T47D (cell line): ENCODE measurements at places on chromosomes 12 and 14.

- no peak for DNase-seq
Observed at GRCh38 chr12:48824112-48824511, 5.8 kb downstream of the CACNB3 start.

- no peak for DNase-seq
Observed at GRCh38 chr12:22828066-22828465, 203.1 kb downstream of the ETNK1 start.

- no peak for DNase-seq
Observed at GRCh38 chr12:128817111-128818015, 6.4 kb downstream of the SLC15A4 start.

DNA sequence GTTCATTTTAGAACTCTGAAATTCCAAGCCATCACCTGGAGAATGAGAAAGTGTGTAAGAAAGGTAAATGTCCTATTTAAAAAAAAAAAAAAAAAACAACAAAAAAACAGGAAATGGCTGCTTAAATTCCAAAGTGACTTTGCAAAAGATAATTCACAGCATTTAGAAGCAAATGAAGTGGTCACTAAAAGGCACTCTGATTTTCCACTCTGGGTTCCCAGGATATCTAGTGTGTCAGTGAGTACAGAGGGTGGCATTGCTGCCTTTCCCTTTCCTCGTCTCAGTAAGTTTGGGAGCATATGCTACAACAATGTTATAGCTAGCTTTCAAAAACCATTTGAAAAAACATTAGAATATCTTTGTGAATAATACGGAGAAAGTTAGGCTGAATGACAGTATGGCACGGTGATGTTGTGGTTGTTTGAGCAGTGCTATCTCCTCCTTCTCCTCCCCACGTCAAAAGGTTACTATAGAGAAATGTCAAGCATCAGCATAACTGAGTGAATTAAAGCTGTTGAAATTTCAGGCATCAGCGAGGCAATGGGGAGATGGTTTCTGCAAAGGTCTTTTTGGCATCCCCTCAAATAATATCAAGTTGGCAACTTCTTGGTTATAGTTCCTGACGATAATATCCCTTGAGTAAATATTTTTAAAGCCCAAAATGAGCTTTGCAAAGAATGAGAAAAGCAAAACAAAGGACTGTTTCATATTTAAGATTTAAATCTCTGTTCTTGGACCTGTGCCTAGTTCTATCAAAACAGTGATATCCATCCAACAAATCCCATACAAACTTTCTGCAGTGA, 164.5 kb upstream of the E2F7 start:
- DNase-seq = no peak

DNA sequence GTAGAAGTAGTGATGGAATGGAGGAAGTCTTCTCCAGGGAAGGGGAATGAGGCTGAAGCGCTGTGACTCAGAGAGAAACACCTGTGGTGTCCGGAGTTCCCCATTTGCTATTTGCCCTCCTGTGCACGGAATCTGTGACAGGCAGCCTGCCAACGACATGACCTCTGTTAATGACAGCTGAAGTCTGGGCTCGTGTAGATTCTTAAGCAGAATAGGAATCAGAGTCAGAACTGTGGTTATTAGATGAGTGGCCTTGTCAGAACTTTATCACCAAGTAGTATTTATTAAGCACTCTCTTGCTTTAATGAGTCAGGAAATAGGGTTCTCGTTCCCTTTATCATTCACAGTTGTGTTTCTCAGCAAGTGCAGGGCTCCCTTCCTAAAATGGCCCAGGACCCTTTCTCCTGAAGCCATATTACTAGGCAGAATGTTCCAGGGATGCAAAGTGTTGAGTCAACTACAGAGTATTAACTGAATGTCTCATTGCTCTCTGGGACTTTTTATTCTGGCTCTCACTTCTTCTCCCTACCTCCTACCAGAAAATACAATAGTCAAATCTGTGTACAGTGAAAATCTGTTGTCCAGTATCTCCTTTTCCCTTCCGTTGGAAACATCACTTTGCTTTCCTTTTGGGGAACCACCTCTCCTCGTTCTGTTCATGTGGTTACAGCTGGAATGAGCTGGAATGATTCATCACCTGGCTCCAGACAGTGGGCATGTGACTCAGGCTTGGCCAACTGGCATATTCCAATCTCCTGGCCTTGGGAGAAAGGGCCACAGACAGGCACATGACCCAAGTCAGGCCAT, 77.8 kb upstream of the MAX start:
- DNase-seq = no peak

GRCh38 chr14:57712102-57712501, 153.8 kb downstream of the SLC35F4 start:
- no peak for DNase-seq

- DNase-seq = peak; percentile 14
Observed at GRCh38 chr12:66813137-66813892, 134.4 kb upstream of the GRIP1 start.

- no peak for DNase-seq
Observed at GRCh38 chr12:111443586-111443985, 37.9 kb downstream of the SH2B3 start.

DNA sequence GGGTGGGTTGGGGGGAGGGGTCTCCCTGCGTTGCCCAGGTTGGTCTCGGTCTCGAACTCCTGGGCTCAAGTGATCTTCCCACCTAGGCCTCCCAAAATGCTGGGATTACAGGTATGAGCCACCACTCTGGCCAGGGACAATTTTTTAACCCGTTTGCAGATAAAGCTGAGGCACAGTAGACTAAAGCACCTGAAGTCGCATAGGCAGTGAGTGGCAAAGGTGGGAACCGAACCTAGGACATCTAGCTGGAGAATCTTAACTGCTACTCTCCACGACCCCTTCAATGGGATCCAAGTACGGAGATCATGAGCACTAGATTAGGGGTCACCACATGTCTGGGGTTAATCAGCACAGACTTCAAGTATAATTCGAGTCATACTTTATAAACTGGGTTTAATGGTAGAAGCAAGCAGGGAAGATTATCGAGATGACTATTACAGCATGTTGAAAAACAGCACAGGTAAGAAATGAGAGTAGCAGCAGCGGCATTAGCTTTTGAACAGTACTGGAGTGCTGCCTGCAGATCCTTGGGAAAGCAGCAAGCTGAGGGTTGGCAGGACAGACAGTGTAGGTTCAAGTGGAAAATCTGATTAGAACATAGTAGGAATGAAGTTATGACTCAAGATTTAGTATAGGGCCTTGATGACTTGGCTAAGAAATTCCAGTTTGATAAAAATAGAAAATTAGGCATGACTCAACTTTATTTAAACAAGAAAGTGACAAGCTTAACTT, 23.9 kb downstream of the NID2 start:
- no peak for DNase-seq

- DNase-seq = no peak
Observed at GRCh38 chr12:12415886-12416285, 59.0 kb downstream of the BORCS5 start.

- no peak for DNase-seq
Observed at GRCh38 chr12:5369298-5369697, 62.6 kb upstream of the NTF3 start.

GRCh38 chr12:17278946-17279345, 673.0 kb upstream of the LMO3 start:
- DNase-seq = peak; percentile 6
